ENCODE measurements at places on chromosomes 3 and 15.

DNA sequence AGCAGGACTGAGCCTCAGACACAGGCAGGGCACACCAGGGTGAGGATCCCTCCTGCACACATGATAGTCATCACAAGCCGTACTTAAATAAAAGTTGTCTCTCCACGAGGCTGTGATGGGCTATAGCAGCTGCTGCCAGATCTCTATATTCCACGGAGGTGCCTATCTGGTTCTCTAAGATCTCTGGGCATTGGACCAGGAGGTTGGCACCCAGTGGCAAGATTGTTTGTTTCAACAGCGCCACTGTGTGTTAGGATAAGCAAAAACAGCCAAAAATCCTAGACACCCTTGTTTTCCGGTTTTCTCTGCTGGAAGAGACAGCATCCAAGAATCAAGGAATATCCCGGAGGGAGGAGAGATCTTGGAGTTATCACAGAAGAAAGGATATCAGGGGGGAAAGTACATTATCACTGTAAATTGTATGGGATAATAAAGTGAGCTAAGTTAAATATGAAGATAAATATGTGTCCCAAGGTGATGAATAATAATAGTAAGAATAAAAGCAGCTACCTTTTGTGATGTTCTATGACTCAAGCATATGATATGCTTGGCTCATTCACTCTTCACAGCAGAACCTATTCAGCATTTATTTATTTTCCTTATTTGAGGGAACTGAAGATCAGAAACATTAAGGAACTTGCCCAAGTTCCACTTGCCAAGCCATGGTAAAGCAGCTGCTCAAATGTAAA lies 90.6 kb upstream of the AKAP13 start:
- H3K27me3 ChIP-seq: peaks cover 41% of the 10 kb centered on the region
- DNase-seq: peak; percentile 12
- no peaks in the 10 kb centered on the region for H3K36me3 ChIP-seq
- no peak overlapping the region for H3K4me3 ChIP-seq
- H3K27ac ChIP-seq: no peak overlapping the region
- H3K4me1 ChIP-seq: no peaks in the 10 kb centered on the region

DNA sequence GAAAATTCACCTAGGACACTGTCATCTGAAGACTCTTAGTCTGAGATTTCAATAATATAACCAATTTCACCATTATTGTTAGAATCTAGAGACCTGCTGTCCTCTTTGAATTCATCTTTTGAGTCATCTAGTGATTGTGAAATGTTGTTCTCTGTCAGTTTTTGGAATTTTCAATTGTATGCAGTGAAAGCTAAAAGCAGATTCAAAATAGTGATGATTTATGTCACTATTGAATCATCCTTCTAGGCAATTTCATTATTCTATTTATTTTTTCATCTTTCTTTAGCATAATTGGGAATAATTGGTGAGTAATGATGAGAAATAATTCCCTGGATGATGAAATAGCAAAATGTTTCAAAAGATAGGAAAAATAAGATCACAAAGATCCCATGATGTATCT lies 101.7 kb upstream of the EIF1B start:
- H3K36me3 ChIP-seq: no peaks in the 10 kb centered on the region
- H3K4me3 ChIP-seq: no peak overlapping the region
- H3K4me1 ChIP-seq: no peaks in the 10 kb centered on the region
- no peaks in the 10 kb centered on the region for H3K27me3 ChIP-seq
- no peak overlapping the region for H3K27ac ChIP-seq
- DNase-seq: no peak

DNA sequence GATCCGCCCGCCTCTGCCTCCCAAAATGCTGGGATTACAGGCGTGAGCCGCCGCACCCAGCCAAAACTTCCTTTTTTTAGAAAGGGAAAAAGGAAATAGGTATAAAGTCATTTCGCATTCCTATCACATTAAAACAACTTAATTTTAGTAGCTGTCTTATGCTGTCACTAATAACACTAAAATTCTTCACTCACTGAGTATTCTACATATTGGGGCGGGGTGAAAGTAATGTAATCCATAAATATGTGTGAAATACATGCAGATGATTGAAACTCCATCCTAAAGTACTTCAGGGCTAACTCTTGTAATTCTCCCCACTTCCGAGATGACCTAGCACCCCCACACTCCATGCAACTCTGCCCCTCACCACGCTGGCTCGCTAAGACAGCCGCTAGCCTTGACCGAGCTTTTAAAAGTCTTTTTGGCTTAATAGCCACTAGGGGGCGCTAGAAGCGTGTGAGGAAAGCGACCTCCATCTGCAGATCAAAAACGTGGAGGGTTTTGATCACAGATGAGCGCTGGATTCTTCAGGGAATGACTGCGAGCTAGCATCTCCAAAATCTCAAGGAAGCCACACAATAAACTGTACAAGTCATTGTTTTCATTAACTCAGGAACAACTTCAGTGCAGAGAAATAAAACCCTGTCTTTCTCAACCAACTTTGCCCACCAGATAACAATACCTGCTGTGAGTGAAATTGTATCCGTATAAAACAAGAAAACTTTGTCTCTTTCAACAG lies 129.3 kb upstream of the IGF1R start:
- H3K27ac ChIP-seq: no peak overlapping the region
- H3K4me1 ChIP-seq: peaks cover 33% of the 10 kb centered on the region
- peak; percentile 64 for DNase-seq
- peaks cover 10% of the 10 kb centered on the region for H3K27me3 ChIP-seq

DNA sequence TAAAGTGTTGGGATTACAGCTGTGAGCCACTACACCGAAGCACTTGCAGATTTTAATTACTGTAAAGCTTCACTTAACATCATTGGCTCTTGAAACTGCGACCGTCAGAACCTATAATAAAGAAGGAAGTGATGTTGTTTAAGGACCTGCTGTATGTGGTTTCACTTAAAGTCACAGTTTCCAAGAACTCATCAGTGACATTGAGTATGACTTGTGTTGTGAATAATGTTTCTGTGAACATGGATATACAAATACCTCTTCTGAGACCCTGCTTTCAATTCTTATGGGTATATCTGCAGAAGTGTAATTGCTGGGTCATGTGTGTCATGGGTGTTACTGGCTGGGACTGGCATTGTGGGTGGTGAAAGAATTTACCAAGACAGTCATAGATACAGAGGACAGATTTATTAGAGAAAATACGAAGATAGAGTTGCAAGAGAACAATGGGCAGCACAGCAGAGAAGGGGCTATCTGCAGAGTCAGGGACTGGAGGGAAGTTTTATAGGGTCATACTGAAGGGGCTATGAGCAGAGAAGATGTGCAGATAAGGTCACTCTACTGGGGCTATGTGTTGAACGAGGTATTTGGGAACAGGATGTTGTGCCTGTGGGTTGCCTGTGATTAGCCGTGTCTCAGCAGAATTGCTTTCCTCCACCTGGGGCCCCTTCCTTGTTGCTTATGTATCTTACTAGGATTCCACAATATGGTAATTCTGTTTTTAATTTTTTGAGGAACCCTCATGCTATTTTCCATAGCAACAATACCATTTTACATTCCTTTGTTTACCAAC lies 4.5 kb downstream of the NDUFB5 start:
- peaks cover 31% of the 10 kb centered on the region for H3K36me3 ChIP-seq
- H3K27me3 ChIP-seq: peaks cover 3% of the 10 kb centered on the region
- H3K4me3 ChIP-seq: no peak overlapping the region
- H3K27ac ChIP-seq: no peak overlapping the region

DNA sequence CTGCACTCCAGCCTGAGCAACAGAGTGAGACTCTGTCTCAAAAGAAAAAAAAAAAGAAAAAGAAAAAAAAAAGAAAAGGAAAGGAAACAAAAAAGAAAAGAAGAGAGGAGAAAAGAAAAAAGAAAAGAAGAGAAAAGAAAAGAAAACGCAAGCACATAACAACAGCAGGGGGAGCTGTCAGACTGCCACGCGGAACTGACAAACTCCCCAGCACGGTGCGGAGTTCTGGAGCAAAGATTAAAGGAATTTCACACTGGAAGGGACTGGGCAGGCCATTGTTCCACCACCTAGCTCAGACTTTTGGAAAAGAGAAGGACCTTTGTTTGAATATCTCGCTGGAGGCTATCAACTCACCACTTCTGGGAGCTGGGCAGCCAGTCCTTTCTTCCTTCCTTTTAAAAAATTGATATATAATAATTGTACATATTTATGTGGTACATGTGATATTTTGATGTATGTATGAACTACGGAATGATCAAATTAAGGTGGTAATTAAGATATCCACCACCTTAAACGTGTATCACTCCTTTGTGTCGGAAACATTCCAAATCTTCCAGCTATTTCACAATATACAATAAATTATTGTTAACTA lies 40.5 kb downstream of the DPPA2 start:
- H3K4me1 ChIP-seq: peaks cover 18% of the 10 kb centered on the region
- H3K36me3 ChIP-seq: no peaks in the 10 kb centered on the region
- DNase-seq: peak; percentile 60

DNA sequence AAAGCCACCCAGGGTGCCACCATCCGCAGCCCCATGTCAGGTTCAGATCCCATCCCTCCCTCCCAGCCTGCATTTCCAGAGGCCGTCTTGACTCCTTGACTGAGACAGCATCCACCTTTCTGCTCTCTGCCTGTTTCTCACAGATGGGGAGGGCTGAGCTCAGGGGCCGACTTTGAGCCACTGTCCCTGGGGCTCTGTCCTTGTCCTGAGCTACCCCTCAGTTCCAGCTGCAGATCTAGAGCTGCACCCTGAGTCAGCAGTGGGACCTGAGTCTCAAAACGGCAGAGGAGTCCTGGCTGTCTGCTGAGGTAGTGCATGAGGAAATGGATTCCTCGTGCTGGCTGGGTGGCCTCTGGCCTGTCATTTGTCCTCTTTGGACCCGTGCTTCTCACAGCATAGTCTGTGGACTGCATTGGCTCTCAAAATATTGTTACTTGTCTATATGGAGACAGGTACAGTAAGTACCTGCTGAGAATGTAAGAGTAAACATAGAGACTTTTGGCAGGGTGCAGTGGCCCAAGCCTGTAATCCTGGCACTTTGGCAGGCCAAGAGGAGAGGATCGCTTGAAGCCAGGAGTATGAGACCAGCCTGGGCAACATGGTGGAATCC lies 22.3 kb downstream of the RPLP1 start:
- H3K4me1 ChIP-seq: peaks cover 13% of the 10 kb centered on the region
- no peak overlapping the region for H3K27ac ChIP-seq
- no peak for DNase-seq
- H3K36me3 ChIP-seq: peaks cover 5% of the 10 kb centered on the region
- H3K4me3 ChIP-seq: no peak overlapping the region

GRCh38 chr3:4399476-4399875 lies 67.6 kb downstream of the SUMF1 start:
- H3K27ac ChIP-seq: peak overlapping the region; percentile 3
- H3K4me1 ChIP-seq: peaks cover 15% of the 10 kb centered on the region
- no peaks in the 10 kb centered on the region for H3K27me3 ChIP-seq

GRCh38 chr3:77039606-77040171 lies at the start of gene ROBO2:
ROBO2 (plus strand) TSS chr3:77040099; CDS start chr3:77040786, 687 bp downstream.
- H3K36me3 ChIP-seq: no peaks in the 10 kb centered on the region
- H3K27me3 ChIP-seq: no peaks in the 10 kb centered on the region
- DNase-seq: peak; percentile 83

- no peak overlapping the region for H3K4me3 ChIP-seq
- no peak overlapping the region for H3K27ac ChIP-seq
- DNase-seq: no peak
- no peaks in the 10 kb centered on the region for H3K36me3 ChIP-seq
- no peaks in the 10 kb centered on the region for H3K4me1 ChIP-seq
Observed at GRCh38 chr3:42336103-42336502, 70.1 kb upstream of the CCK start.

GRCh38 chr3:105809208-105809888 lies 59.5 kb downstream of the CBLB start:
- no peaks in the 10 kb centered on the region for H3K27me3 ChIP-seq
- peaks cover 4% of the 10 kb centered on the region for H3K36me3 ChIP-seq
- no peak overlapping the region for H3K4me3 ChIP-seq
- H3K27ac ChIP-seq: no peak overlapping the region
- DNase-seq: no peak

DNA sequence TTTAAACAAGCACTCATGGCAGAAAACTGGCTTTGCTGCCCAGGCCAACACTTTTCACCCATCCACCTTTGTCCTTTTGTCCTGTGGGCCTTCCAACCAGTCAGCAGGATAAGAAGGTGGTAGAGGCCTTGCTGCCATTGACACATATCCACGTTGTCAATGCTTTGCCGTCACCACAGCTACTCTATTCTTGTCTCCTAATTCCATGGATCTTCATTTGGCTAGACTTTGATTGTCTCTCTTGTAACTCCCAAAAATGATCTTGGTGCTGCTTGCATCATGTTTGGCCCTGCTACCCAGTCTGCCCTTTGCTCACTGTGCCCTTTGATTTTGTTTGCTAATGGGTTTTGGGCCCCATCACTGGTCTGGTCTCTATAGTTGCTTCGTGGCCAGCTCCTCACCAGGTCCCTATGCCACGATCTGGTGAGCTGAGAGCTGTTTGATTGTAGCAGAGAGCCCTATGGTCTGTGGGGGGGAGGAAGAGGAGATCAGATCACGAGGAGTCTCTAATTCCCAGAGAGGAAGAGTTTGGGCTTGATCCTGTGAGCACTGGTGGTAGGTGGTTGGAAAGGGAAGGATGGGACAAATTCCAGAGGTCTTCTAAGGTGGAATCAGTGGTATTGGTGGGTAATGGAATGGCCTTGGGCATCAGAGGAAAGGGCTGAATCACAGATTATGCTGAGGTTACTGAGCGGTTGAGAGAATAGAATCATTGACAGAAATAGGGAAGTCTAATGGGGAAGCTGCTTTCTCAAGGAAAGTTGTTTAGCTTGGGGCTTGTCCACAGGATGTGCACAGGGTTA lies 40.3 kb downstream of the ABHD2 start:
- no peaks in the 10 kb centered on the region for H3K27me3 ChIP-seq
- H3K4me3 ChIP-seq: no peak overlapping the region
- peaks cover 25% of the 10 kb centered on the region for H3K36me3 ChIP-seq
- H3K27ac ChIP-seq: no peak overlapping the region

GRCh38 chr3:159914426-159914825 lies 74.2 kb upstream of the IL12A start:
- H3K36me3 ChIP-seq: no peaks in the 10 kb centered on the region
- H3K27me3 ChIP-seq: peaks cover 4% of the 10 kb centered on the region
- no peak overlapping the region for H3K27ac ChIP-seq
- no peak for DNase-seq
- H3K4me3 ChIP-seq: no peak overlapping the region
- no peaks in the 10 kb centered on the region for H3K4me1 ChIP-seq
